ENCODE measurements at places on chromosomes 16 and 17.

GRCh38 chr17:39674702-39675389 lies 6.6 kb downstream of the PNMT start:
- DNase-seq, result no peak

- no peak for DNase-seq
Observed at GRCh38 chr17:11318207-11318606, 77.2 kb downstream of the SHISA6 start.

DNA sequence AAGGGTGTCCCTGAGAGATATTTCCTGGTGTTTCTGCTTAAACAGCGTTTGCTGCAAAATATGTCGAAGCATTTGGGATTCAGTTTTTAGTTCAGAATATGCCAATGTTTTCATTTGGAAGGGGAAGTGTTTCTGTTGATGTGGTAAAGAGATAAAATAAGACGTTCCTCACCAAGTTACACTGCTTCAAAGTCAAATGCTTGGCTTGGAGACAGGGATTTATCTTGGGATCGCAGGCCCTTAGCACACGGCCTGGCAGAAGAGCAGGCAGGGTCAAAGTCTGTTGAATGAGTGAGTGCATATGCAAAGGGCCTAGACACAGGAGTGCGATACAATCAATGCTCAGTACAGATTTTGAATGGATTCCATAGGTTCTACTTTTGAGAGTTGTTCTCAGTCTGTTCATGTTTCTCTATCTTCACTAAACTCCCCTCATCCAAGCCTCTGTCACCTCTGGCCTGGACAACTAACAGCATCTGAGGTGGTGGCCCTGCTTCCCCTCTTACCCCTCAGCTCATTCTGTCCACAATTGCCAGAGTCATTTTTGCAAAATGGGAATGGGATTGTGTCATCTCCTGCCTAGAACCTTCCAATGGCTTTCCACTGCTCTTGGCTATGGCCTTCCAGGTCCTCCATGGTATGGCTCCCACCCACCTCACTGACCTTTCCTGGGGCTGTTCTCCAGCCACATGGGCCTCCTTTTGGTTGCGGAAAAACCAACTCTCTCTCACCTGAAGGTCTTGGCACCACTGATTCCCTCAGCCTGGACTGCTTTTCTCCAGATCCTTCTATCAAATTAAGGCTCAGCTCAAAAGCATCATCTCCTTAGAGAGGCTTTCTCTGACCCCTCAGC lies 3.2 kb downstream of the DEXI start:
- no peak for DNase-seq

DNA sequence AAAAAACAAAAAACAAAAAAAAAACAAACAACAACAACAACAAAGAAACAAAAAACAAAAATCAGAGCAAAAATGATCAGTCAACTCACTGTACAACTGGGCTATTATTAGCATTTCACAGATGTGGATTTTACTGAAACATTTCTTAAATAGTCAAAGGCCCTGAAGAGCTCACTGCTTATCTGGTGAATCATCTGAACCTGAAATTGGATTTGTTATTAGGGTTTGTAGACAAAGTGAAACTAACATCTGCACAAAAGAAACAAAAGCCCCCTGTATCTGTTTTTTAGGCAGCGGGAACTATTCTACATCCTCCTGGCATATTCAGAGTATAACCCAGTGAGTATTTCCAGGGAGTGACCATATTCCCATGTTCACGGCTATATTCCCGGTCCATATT lies 32.6 kb upstream of the KSR1 start:
- no peak for DNase-seq

GRCh38 chr17:51371732-51372151 lies 111.4 kb downstream of the UTP18 start:
- DNase-seq, result no peak

GRCh38 chr17:71085238-71086033 lies 916.1 kb downstream of the KCNJ2 start:
- DNase-seq, result no peak

DNA sequence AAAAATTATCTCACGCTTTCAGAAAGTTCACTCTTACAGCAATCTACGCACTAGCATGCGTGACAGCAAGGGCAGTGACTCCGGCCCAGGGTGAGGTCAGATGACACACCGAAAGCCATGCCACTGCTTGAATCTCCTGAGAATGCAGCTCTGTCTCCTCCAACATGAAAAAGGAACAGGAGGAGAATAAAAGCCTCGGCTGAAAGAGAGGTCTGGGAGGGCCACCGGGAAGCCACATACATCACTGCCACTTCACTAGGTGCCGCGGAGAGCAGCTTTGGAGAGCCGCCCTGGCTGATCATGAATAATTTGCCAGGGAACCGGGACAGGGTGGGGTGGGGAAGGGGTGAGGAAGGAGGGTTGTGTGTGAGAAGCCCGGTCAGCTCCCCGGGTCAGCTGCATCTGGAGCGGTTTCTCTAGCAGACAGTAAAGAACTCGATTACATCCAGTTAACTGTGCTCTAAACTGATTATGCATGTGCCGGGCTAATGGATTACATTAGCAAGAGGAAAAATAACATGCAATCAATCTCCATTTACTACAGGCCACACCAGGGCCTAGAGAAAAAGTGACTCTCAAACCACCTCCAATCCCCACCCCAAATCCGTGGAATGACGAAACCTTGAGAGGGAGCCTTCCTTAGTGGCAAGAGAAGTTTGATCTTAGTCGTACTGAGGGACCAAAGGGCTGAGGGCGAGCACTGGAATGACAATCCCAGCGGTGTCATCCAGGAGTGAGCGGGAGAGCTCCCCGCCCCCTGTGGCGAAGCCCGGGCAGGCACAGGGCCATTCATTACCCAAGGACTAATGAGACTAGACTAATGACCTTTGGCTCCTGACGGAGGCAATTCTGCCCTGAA lies 100.3 kb downstream of the ZFHX3 start:
- DNase-seq, result no peak

- DNase-seq, result no peak
Observed at GRCh38 chr17:80613732-80614071, 69.1 kb downstream of the RPTOR start.

DNA sequence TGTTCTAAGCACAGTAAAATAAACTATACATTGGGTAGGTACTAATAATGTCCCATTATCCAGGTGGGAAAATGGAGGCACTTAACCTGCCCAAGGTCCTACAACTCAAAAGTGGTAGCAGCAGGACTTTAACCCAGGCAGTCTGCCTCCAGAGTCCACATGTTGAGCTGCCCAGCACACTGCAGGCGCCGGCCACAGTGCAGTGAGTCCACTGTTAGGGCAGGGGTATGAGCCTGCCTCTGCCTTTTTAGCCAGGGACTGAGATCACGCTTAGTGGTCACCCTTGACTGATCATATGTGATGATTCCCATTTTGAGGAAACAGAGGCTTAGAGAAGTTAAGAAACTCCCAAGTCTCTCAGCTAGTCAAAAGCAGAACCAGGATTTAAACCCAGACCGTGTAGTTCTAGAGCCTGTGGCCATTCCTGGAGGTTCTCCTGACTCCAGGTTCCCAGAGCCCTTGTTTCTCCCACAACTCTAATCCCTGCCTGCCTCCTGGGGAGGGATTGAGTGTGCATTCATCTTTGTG lies 8.4 kb downstream of the CES1 start:
- no peak for DNase-seq

DNA sequence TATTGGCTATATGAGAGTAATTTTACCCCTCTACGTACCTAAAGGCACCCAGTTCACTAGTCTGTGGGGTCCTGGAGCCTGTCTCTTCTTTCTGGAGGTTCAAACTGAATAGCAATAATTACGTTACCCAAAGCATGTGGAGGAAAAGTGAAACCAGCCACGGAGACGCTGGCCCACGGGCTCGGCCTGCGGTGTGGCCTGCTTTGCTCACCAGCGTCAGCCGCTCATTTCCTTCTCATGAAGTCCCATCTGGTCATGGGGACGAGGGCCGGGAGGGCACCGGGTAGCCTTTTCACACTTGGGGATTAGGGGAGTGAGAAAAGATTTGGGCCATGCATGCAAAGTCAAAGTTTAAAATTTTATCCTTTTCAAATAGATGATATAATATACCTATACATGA lies 26.9 kb downstream of the ELAC2 start:
- no peak for DNase-seq

DNA sequence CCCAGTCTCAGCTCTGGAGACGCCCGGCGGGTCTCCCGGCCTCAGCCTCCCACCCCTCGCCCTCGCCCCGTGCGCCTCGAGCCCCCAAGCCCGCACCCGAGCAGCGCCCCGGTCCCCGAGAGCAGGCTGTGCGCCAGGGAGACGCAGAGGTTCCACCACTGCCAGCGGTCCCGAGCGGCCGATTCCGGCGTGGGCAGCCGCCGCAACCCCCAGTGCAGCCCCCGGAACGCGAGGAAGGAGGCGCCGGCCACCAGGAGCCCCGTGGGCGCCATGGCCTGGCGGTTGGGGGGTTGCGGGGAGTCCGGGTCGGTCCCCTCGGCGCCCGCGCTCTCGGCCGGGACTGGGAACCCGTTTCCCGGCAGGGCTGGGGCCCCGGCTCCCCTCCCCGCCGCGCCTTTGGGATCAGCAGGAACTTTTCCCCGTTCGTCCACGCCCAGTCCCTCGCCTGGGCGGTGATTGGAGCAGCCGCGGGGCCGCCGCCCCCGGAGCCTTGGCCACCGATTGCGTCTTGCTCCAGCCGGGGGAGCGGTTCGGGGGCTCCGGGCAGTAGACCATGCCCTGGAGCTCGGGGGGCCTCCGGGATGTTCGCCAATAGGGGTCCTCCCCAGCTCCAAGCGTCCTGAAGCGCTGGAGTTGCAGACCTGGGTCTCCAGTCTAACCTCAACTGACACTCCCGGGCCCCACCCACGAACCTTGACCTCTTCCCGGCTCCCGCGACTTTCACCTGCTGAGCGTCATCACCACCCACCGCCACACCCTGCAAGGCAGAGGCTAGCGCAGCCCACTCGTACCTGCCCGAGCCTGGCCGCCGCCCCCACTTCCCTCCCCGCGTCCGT lies at the start of gene TLCD2:
Gene TLCD2, minus strand, starts transcription at position 407 of the 836 bp plus-strand sequence. Its CDS starts 135 bp downstream, at position 272.
- DNase-seq, result no peak

DNA sequence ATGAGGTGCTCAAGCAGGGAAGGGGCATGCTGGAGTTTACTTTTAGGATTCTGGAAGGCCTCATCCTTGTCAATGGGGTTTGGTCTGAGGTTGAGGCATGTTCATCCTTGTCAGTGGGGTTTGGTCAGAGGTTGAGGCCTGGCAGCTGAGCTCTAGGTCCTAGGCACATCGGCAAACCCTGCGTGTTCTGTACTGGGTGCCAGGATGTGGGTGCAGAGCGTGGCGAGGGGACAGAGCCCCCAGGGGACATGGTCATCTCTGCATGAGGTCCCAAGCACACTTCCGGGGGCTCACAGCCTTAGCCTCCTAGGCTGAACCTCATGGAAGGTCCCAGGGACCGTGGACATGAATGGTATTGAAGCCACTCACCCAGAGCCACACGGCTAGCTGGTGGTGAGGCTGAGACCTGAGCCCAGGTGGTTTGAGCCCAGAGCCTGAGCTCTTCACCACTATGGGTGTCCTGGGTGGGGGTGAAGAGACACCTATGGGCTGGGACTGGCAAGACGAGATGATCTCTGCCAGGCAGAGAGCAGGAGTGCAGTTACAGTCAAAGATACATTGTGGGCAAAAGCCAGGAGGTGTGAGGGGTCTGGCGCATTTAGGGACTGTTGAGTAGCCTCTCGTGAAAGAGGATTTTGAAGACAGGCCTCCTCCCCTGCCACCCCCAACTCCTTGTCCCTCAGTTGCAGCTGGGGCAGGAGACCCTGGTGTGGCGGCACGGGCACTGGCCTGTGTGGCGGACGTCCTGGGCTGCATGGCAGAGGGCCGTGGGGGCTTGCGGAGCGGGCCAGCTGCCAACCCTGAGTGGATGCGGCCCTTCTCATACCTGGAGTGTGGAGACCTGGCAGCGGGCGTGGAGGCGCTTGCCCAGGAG lies 19.3 kb downstream of the FCSK start:
- no peak for DNase-seq
